ENCODE measurements at places on chromosomes 3 and 15.

GRCh38 chr15:42549741-42550392 lies 1.2 kb downstream of the HAUS2 start:
- no peak for DNase-seq

GRCh38 chr15:65377105-65377975 lies 462 bp downstream of the IGDCC3 start:
- DNase-seq, result no peak

GRCh38 chr3:164048451-164048850 lies 1029.8 kb downstream of the SI start:
- no peak for DNase-seq

DNA sequence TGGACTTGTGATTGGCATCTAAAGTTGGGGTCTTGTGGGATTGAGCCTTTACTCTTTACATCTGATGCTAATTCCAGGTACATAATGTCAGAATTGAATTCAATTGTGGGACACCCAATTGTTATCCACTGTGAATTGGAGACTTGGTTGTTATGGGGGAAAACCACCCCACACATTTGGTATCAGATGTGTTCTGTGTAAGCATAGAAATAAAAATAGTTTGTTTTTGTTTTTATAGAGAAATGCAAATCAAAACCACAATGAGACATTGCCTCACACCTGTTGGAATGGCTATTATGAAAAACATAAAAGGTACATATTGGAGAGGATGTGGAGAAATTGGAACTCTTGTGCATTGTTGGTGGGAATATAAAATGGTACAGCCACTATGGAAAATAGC lies 58.5 kb downstream of the CPA3 start:
- DNase-seq, result no peak

DNA sequence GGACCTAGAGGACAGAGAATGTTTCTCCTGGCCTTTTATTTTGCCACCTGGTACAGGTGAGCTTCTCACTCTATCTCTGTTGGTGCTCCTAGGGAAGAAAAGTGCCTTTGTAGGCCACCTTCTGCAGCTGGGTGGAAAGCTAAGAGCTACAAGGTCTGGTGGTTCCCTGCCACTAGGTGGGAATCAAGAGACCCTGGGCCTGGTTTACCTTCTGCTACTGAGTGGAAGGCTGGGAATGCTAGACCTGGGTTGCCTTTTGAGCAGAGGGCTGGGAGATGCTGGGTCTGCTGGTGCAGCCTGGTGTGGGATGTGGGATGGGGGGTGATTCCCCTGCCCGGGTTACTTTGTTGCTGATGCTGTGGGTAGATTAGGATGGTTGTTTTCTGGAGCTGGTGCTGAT lies 72.6 kb downstream of the EBLN2 start:
- no peak for DNase-seq

DNA sequence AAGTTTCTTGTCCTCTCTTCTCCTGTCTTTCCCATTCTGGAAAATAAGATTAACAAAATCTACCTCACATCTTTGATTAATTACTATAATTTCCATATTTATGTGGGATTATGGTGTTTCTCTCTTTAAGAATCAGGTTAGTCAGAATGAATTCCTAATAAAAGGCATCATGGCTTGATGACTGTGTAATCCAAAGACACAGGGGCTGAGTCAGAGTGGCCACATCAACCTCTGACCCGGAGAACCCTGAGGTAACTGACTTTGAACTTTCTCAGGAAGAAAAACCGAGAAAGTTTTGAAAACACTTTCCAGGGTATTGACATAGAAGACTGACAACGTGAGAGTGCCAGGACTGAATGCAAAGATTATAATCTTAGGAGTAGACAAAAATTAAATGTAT lies 170.3 kb upstream of the MCTP2 start:
- DNase-seq, result no peak

- no peak for DNase-seq
These were observed 23.2 kb downstream of the HAPLN3 start for GRCh38 chr15:88872106-88872505.

DNA sequence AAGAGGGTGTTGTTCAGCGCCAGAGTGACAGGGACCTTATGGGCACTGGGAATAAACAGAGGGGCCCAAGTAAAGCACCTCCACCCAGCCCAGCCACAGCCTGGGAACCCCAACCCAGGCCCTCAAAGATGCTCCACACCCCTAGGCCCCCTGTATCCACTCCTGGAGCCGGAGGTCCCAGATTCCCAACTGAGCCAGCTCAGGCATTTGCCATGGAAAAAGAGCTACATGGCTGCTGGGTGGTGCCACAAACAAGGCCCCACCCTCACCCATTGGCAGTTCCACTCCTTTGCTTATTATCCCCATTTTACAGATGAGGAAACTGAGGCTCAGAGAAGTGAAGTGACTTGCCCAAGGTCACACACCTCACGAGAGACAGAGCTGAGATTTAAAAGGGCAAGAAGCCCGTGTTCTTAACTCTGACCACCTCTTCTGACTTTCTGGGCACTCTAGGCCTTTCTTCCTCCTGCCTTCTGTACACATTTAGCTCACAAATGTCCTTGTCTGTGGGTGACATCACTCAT lies 16.9 kb downstream of the ANPEP start:
- DNase-seq, result no peak

- no peak for DNase-seq
These were observed 353.2 kb upstream of the SOX2 start for GRCh38 chr3:181358562-181358961.

DNA sequence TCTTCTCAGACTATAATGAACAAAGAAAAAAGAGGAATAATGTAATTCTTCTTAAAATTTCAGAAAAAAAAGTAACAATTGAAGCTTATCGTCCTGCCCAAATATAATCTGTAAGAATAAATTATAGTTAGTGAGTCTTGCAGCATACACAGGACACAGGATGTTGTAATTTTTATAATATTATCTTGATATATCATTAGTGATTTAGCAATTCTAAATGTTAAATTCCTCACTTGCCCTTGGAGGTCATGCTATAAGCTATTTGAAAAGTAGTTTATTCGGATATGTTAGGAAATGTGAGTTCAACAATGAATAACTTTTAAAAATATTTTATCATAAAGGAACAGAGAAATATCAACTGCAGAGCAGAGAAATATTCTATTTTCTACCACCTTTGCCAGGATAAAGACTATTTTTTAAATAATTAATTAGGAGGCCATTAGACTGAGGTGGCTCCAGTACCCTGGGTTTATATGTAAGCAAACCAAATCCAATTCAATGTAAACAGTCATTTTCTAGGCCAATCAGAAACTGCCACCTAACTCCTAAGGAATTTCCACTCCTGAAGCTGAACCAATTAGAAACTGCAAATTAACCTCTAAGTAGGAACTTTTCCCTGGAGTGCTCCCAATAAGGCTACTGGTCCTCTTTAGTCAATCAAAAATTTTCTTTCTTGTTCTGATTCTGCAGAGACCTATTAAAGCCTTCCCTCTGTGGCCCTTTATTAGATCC lies 1109.3 kb downstream of the ROBO2 start:
- DNase-seq, result no peak

DNA sequence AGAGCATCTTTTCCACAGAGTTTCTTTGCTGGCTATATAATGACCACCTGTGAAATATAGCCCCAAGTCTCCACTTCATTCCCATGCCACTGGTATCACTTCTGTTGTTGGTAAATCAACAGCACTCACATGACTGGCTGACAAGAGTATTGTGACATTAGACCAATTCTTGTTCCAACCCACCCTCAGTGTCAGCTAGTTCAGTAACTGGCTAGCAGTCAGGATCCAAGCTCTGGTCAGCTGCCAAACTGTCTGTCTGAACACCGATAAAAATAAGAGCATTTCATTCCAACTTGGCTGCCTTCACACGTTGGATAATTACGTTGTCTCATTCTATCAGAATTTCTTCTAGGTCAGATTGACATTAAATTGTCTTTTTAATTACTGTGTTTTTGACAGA lies 166.5 kb downstream of the USP13 start:
- no peak for DNase-seq

GRCh38 chr15:92159481-92159880 lies 234.2 kb upstream of the ST8SIA2 start:
- no peak for DNase-seq

DNA sequence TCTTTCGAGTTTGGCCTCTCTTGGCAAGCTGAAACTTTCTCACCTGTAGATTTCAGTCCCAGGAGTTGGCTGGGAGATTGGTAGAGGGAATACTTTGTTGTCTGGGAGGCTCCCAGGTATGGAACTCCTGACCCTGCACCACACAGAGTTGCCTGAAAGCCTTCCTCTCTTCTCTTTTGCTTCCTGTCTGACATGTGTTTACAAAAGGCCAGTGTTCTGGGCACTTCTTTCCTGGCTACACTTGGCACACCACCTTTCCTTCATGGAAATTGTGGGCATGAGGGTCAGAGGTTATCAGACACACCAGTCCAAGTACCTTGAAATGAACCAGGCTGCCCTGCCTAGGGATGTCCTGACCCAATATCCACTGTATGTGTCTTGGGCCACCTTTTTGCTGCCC lies 123.7 kb downstream of the ABHD5 start:
- no peak for DNase-seq

DNA sequence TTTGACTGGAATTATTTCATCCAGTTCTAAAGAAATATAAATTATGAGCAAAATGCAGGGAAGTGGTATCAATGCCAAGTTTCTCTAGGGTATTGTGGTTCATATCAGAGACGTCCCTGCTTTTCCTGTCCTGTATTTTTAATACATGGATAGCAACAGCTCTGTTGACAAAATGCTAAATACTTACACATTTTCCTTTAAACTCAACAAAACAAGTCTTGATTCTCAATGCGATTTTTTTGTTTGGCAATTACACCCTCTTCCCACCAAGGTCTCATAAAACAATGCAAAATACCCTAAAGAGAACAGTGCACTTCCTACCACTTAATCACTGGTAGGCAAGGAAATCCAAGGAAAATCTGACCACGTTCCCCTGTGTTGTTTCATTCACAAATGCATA lies 120.0 kb downstream of the DUT start:
- no peak for DNase-seq

DNA sequence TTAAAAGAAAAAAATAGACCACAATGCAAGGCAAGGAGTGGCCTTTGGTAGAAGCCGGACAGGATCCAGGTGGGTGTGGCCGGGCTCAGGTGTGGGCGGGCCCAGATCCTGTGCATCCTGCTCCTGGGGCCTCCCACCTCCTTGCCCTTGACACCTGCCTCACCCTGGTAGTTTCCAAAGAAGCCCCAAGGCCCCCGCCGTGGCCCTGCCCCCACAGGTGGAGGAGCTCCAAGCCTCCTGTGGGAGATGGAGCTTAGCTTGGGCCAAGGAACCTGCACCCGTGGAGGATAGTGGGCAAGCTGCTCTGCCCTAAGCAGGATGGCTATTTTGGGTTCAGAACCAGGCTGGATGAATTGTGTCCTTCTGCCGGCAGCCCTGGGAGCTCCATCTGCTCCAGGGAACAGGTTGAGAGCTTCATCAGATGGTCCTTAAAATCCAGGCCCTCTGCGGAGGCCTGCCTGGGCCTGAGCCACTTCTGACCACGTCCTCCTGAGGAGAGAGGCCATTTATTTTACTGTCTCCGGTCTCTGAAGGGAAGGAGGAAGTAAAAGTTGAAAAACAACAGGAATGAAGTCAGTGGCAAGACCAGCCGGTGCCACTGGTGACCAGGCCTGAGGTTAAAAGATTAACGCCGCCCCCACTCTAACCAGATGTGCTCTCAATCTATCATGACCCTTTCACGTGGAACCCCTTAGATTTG lies 53.9 kb upstream of the KLF13 start:
- no peak for DNase-seq

- no peak for DNase-seq
These were observed 178.4 kb downstream of the ARRDC4 start for GRCh38 chr15:98138910-98139309.

GRCh38 chr3:41127414-41127813 lies 71.9 kb upstream of the CTNNB1 start:
- no peak for DNase-seq

Measured in stimulated activated CD8-positive, alpha-beta memory T cell treated with anti-CD3 and anti-CD28 coated beads, Interleukin-7, amount 100 ng/mL, for 1 hour (primary cell).